ENCODE measurements at places on chromosomes 5 and 9.

DNA sequence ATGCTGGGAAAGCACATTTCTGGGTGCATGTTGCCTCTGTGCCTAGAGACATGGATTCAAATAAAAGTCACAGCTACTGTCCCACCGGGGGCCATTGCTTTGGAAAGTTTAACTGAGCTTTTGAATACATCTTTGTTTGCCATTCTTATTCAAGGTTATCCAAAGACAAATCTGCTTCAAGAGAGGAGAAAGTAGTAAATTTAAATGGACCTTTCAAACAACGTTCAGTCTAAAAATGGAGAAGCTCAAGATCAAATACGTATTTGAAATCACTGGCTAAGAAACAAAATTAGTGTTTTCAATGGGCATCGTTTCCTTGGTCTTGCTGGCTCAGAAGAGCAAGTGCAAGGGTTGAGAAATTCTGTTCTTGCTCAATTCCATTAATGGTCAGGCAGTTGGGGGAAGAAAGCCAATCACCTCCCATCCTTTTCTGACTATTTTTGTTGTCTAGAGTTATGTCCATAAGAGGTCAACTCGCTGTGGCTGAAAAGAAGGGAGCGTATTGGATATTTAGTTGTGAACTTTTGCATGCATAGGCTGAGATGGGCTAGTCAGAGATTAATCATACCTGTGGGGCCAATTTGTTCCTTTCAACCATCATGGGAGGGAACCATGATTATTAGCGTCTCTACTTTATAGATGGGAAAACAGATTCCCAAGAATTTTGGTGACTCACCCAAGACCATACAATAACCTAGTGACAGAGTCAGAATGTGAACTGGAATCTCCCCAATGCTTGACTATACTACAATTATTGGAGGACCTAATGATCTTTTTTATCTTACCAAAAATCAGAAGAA lies 276.2 kb upstream of the TNC start:
- DNase-seq: no peak

- DNase-seq: no peak
These were observed 161.3 kb downstream of the NIPBL start for GRCh38 chr5:37037840-37038239.

DNA sequence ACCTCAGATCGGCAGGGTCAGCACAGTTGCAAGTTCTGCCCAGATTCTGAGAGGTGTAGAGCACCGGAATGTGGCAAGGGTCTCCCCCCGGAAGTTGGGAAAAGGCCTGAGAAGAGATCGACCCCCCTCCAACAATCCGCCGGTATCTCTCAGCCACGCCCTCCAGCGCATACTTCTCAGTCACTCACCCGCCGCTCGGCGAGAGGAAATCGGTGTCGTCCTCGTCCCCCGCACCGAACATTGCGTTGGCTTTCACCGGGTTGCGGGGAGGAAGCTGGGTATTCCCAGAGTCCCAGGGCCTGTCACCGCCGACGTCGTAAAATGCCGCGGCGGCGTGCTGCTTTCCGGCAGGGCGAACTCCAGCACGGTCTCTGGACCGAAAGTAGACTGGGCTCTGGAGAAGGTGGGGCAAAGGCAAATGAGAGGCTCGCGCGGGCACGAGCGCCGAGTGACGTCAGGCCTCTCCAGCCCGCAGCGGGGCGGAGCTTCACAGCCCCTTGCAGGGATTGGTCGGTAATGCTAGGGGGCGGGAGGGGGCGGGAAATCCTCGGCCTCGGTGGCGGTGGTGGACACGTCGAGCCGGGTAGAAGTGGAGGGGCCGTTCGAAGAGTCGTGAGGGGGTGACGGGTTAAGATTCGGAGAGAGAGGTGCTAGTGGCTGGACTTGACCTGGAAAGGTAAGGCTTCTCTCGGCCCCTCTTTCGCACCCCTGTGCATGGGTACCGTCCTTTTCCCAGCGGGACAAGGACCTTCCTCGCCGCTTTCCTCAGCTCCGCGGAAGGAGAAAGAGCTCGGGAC lies at the start of the genes FKBP15 and SLC31A1:
Gene FKBP15 (minus strand): TSS at position 275 of the 797 bp plus-strand sequence. CDS start 34 bp downstream, at position 241.
Gene SLC31A1 (plus strand): TSS at position 542 of the 797 bp plus-strand sequence. CDS start 34,605 bp downstream, outside the sequence.
- DNase-seq: peak; percentile 95

DNA sequence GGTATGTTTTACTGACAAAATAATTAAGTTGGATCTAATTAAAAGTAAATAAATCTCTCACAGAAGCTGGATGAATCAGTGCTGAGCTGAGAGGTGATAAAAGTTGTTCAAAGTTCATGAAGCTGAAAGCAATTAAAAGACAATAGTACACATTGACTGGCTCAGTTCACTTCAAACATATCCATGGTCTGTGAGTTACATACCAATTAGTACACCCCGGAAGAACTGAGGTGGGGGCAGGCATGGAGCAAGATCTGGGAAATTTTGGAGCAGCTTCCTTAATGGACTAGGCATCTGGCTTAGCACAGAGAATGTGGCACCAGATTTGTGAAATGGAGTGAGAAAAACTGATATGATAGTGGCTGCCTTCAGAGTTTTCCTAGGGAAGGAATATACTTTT lies 152.7 kb downstream of the ATP10B start:
- DNase-seq: no peak

- no peak for DNase-seq
These were observed 125.3 kb upstream of the ABCA1 start for GRCh38 chr9:105053209-105053652.

- DNase-seq: no peak
These were observed 183.5 kb upstream of the MAP1B start for GRCh38 chr5:71923755-71924154.

DNA sequence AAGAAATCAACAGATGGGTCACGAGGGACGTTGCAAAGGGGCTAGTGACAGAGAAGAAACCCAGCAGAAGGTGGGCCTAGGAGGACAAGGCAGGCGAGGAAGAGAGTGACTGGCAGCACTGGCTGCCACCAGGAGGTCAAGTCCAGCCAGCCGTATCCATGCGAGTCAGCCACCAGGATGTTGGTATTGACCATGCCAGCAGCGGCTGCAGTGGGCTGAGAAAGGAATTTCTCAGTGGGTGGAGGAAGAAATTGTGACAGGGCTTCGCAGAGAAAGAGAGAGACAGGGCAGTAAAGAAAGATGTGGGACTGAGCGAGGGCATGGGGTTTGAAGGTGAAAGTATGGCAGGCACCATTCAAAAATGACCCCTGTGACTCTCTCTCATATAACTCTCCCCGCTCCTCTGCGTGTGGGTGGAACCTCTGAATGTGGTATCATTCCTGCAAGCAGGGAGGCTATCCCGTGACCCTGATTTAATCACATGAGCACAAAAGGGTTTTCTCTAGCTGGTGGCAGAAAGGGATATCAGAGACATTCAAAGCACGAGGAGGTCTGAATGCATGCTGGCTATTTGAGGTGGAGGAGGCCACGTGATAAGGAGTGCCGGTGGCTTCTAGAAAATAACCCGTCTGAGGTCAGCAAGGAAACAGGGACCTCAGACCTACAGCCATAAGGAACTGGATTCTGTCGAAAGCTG lies 45.4 kb upstream of the FBXW11 start:
- DNase-seq: no peak

GRCh38 chr5:80194468-80194867 lies 61.4 kb downstream of the SERINC5 start:
- DNase-seq: no peak

- no peak for DNase-seq
These were observed 115.3 kb downstream of the ROR2 start for GRCh38 chr9:91834740-91835139.

GRCh38 chr9:117466111-117466510 lies 51.3 kb upstream of the ASTN2 start:
- DNase-seq: no peak

GRCh38 chr5:135012951-135013391 lies 21.1 kb downstream of the PITX1 start:
- DNase-seq: no peak

DNA sequence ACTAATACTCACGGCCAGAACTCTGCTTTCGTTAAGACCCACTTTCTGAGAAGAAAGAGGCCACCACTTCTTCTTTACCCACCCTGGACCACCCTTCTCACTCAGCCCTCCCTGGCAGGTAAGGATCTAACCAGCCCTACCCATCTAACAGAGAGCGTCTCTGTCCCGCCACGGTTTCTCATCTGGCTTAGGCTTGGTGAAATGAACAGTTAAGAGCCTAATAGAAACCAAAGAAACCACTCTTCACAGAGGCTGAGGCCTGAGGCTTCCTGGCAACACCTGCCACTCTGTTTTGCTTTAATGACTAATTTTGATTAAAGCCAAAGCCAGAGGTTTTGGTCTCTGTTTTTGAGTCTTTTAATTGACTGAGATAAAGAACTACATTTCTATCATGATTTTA lies 354.1 kb upstream of the SLC30A5 start:
- DNase-seq: no peak

GRCh38 chr5:28397502-28397941 lies 1359.1 kb upstream of the CDH9 start:
- DNase-seq: no peak

DNA sequence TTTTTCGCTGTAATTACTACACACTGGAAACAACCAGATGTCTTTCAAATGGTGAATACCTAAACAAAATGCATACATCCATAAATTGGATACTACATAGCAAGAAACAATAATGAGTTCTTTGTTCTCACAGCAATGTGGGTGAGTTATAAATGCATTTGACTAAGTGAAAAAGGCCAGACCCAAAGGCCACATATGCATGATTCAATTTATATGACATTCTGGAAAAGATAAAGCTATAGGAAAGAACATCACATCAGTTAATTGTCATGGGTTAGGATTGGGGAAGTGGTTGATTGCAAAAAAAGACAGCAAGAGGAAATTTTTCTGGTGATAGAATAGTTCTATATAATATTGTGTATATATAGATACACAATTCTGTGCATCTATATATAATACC lies 198.9 kb downstream of the CYLC2 start:
- no peak for DNase-seq

DNA sequence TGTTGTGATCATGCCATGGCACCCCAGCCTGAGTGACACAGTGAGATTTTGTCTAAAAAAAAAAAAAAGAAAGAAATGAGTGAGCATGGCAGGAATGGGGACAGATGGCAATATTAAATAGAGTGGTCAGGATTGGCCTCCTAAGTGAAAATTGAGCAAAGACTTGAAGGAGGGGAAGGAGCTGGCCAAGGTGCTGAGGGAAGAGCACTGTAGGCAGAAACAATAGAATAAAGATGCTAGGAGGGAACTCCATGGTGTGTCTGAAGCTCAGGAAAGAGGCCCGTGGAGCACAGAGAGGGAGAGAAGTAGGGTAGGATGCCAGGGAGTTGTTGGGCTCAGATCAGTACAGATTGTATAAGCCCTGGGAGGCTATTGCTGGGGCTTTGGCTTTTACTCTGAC lies 64.4 kb upstream of the PCAT7 start:
- no peak for DNase-seq

DNA sequence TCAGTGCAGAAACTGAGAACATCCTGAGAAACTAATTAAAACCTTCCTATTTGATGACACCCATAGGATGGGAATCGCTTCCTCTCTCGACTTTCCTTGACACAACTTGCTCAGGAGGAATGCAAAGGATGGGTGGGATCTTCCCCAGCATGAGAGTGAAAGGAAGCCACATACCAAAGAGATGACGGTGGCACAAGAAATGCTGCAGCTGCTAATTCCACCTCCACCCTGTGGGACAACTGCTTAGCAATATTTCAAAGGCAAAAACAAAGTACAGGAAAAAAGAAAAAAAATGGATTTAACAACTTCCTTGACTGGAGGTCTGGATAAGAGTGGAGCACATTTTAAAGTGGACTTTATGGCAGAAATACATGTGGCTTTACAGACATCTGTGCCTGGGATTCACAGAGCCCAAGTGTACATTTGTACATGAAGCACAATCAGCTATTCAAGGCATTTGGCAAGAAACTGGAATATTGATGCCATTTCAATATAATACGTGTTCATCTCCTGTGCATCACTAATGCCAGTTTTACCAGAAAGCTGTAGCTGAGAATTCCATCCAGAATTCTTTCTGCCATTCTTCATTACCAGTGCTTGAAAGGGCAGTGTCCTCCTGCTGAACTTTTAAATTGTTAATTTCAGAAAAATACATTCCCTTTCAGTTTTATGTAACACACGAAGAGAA lies 359.2 kb upstream of the ACTBL2 start:
- DNase-seq: no peak

DNA sequence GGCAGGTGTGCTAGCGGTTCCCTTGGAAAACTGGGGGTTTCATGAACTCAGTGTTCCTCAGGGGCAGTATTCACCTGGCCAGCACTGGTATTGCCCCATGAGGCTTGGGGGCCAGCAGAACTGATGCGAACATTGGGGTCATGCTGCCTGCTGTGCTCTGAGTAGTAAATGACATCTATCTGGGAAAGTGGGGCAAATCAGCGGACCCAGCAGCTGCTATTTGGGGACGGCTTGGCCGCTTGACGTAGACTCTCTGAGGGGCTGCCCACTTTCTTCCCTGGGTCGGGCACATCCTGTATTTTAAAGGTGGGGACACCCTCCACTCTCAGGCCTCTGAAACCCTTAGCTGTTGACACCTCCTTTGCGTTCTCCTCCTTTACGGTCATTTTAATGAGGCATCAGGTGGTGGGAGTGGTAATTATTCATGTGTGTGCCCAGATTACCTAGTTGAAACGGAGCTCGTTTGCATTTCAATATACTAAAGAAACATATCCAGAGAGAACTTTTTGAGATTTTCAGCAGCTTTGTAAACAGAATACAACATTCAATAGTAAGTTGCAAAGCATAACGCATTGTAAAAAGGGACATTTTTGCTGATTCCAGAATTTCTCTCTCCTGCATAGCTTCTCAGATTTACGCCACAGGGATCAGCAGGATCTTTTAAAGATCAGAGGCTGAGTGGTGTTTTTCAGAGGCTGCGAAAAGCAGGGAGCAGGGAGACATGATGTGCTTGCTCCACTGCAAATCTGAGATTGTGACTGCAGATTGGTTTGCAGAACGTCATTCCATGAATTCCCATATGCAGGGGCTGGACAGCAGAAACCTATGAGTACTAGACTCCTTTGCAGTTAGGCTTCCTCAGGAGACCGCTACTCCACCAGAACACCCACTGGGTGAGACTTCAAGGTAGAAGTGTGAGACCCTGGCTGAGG lies 56.8 kb upstream of the ZFR start:
- DNase-seq: no peak

- DNase-seq: no peak
These were observed 13.9 kb downstream of the TGFBI start for GRCh38 chr5:136042665-136043121.

- DNase-seq: no peak
These were observed 25.7 kb upstream of the CDKN2AIPNL start for GRCh38 chr5:134437340-134437846.

DNA sequence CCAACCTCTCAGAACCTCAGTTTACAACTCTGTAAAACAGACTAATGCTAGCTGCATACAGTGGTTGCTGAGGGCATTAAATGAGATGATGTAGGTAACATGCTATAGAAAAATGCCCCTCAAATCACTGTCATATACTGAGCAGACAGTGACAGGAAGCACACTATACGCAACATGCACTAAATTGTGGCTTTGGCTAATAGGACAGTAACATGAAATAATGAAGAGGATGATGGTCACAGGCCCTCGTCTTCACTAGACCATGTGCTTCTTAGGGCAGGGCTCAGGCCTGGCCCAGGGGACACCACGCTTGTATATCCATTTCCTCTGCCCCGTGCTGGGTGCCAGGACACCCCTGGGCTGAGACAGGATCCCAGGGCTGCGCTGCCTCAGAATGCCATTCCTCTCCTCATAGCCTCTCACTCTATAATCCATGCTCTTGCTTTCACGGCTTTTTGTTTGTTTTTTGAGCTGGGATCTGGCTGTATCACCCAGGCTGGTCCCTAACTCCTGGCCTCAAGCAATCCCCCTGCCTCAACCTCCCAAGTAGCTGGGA lies 18.9 kb downstream of the CSF1R start:
- DNase-seq: no peak

- no peak for DNase-seq
These were observed 38.2 kb upstream of the SEMA4D start for GRCh38 chr9:89536145-89536574.

GRCh38 chr5:95969651-95970358 lies 8.2 kb upstream of the ELL2 start:
- no peak for DNase-seq

- no peak for DNase-seq
These were observed 2.6 kb upstream of the ANKRD18A start for GRCh38 chr9:38622951-38623350.

Data from activated CD4-positive, alpha-beta T cell treated with anti-CD3 and anti-CD28 coated beads, Interleukin-2, amount 50 U/mL, for 1 hour (primary cell).